GM23248 (cell line): ENCODE measurements at places on chromosomes 7 and 10. TPM values are rescaled to one million over a fixed set of nuclear protein-coding genes. Genes with fewer than 3 reads are reported as not detected.

DNA sequence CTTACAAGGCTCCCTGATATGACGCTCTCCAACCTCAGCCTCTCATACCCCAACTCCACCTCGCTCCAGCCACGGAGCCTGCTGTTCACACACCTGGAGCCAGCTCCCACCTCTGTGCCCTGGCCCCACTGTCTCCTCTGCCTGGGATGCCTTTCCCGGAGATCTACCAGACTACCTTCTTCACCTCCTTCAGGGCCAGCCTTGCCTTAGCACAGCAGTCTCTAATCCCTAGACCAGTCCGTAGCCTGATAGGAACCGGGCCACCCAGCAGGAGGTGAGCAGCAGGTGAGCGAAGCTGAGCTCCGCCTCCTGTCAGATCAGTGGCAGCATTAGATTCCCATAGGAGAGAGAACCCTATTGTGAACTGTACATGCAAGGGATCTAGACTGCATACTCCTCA lies 23.2 kb upstream of the SMURF1 start:
- no peaks in the 10 kb centered on the region for H3K27me3 ChIP-seq
- no peak for DNase-seq
- no peak overlapping the region for H3K27ac ChIP-seq
- peaks cover 9% of the 10 kb centered on the region for H3K4me1 ChIP-seq
- no peak overlapping the region for H3K4me3 ChIP-seq

GRCh38 chr7:80532153-80532552 lies 20.3 kb upstream of the GNAT3 start:
- no peaks in the 10 kb centered on the region for H3K36me3 ChIP-seq
- H3K27me3 ChIP-seq: no peaks in the 10 kb centered on the region
- H3K27ac ChIP-seq: no peak overlapping the region
- no peak overlapping the region for H3K4me3 ChIP-seq
- DNase-seq: no peak

DNA sequence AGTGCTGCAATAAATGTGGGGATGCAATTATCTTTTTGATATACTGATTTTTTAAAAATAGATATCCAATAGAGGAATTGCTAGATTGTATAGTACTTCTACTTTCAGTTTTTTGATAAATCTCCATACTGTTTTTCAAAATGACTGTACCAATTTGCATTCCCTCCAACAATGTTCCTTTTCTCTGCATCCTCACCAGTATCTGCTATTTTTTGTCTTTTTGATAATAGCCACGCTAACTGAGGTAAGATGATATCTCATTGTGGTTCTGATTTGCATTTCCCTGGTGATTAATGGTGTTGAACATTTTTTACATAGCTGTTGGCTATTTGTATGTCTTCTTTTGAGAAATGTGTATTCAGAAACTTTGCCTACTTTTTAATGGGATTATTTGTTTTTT lies 217.7 kb upstream of the MTPN start:
- no peak for DNase-seq
- H3K27me3 ChIP-seq: no peaks in the 10 kb centered on the region
- H3K4me1 ChIP-seq: no peaks in the 10 kb centered on the region
- H3K36me3 ChIP-seq: no peaks in the 10 kb centered on the region
- H3K4me3 ChIP-seq: no peak overlapping the region

DNA sequence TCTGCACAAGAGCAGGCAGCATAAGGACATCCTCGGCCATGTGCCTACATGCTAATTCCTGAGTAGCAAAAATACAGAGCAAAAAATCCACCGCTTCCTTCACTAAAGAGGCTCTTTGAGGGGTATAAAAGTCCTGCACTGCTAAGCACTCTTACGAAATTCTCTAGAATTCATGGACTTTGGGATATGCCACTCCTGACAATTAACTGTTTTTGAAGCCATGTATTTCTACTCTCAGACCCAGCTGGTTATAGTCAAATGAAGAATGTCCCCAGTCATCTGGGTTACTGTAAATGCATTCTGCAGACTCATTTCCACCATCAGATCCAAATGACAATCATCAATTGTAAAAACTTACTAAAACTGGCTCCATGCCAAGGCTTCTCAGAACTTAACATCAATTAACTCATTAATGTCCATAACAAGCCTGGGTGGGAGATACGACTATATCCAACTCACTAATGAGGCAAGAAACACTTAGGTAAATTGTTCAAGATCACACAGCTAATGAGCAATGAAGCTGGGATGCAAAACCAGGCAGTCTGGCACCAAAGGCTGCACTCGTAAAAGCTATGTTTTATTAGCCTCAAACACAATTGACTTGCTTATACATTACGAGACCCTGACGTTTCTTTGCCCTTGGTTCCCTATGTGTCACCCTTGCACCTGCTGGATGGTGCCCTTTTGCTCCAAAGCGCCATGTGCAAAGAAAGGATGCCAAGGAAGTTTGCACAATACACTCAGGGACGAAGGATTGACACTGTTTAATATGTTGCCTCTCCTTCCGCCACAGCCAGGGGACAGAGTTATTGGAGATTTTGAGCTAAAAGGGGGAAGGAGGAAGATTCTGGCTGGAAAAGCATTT lies 250.4 kb downstream of the ELMO1 start:
- H3K36me3 ChIP-seq: no peaks in the 10 kb centered on the region
- no peak overlapping the region for H3K27ac ChIP-seq
- no peak overlapping the region for H3K4me3 ChIP-seq
- H3K27me3 ChIP-seq: no peaks in the 10 kb centered on the region

DNA sequence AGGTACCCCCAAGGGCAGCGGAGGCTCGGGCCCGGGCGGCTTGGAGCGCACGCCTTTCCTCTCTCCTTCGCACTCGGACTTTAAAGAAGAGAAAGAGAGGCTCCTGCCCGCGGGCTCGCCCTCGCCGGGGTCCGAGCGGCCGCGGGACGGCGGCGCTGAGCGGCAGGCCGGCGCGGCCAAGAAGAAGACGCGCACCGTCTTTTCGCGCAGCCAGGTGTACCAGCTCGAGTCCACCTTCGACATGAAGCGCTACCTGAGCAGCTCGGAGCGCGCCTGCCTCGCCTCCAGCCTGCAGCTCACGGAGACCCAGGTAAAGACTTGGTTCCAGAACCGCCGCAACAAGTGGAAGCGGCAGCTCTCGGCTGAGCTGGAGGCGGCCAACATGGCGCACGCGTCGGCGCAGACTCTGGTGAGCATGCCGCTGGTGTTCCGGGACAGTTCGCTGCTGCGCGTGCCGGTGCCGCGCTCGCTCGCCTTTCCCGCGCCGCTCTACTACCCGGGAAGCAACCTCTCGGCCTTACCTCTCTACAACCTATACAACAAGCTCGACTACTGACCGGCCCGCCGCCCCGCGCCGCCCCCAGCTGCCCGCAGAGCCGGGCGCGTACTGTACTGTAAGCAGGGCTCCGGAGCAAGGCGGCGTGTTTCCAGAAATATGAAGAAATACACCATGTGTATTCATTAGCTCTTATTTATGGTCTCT lies 1.8 kb downstream of the HMX2 start:
- no peaks in the 10 kb centered on the region for H3K36me3 ChIP-seq
- DNase-seq: peak; percentile 70
- H3K27ac ChIP-seq: no peak overlapping the region

FKBP6 gene
- total RNA-seq: not detected in 2 replicates
